ENCODE measurements at places on chromosomes 7 and 10.

- H3K27me3 ChIP-seq: no peaks in the 10 kb centered on the region
- H3K27ac ChIP-seq: peak overlapping the region; percentile 83
- peaks cover 18% of the 10 kb centered on the region for H3K4me1 ChIP-seq
- peak overlapping the region; percentile 81 for H3K4me3 ChIP-seq
Measured at GRCh38 chr10:21532694-21533466, 1.2 kb upstream of the MLLT10 start.

- H3K27me3 ChIP-seq: no peaks in the 10 kb centered on the region
- DNase-seq: no peak
- H3K4me3 ChIP-seq: no peak overlapping the region
- H3K27ac ChIP-seq: no peak overlapping the region
Measured at GRCh38 chr7:117683430-117684175, 189.6 kb downstream of the CTTNBP2 start.

DNA sequence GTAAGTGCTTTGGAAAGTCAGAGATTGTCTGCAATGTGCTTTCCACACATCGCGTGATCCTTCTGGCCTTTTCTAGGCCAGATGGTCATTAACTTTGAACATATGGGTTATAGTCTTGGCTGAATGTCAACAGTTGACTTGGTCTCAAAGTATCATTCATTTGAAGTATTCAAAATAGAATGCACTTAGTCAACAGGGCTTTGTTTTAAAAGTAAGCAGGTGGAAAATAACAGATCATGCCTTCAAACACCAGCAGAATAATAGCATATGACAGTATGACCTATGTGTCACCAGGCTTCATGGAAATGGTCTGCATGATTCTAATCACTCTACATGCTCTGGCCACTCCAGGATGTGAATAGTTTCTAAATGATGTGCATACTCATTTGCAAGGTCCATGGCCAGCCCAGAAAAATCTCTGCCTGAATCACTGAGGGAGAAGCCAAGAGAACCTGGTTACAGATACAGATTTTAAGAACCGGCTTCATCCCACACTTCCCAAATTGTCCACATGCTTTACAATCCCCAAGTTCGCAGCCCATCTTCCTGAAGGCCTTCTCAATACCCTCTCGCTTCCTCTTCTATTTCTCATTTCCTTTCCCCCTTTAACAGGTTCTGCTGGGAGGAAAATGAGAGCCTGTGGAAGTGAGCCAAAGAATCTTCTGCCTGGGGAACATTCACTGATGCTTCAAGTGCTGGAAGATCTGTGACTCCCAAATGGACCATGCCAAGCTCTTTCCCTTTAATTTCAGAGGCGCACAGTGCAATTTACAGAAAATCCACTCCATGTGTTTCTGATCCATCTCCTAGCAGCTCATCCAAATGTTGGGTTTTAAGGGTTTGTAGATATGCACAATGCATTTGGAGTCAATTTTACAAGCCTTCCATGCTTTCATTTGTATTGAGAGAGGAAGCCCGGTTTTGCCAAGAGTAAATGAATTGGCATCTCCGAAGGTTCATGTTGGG lies 122.8 kb upstream of the GDF10 start:
- H3K4me3 ChIP-seq: no peak overlapping the region
- H3K27ac ChIP-seq: no peak overlapping the region
- no peaks in the 10 kb centered on the region for H3K36me3 ChIP-seq
- H3K27me3 ChIP-seq: no peaks in the 10 kb centered on the region
- no peak for DNase-seq

DNA sequence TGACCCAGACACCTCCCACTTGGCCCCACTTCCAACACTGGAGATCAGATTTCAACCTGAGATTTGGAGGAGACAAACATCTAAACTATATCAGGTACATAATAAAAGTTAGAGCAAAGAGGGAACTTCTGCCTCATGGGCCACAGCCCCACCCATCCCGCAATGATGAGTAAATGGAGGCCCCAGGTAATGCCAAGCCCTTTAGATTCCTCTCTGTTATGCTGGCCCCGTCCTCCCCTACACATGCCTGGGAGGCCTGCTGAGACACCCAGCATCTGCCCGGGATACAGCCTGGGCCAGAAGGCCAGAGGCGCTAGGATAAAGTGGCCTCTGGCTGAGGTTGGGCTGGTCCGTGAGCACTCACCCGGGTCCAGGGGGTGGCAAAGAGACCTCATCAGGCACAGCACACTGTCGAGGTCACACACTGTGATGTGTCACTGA lies 185.5 kb upstream of the SH2B2 start:
- H3K27me3 ChIP-seq: no peaks in the 10 kb centered on the region
- no peaks in the 10 kb centered on the region for H3K4me1 ChIP-seq
- H3K4me3 ChIP-seq: no peak overlapping the region
- H3K27ac ChIP-seq: no peak overlapping the region
- DNase-seq: no peak
- peaks cover 51% of the 10 kb centered on the region for H3K36me3 ChIP-seq

- H3K36me3 ChIP-seq: no peaks in the 10 kb centered on the region
- no peak overlapping the region for H3K27ac ChIP-seq
- peak; percentile 24 for DNase-seq
- peaks cover 9% of the 10 kb centered on the region for H3K4me1 ChIP-seq
- no peak overlapping the region for H3K4me3 ChIP-seq
- H3K27me3 ChIP-seq: no peaks in the 10 kb centered on the region
Measured at GRCh38 chr10:62306663-62307062, 38.0 kb upstream of the RTKN2 start.

DNA sequence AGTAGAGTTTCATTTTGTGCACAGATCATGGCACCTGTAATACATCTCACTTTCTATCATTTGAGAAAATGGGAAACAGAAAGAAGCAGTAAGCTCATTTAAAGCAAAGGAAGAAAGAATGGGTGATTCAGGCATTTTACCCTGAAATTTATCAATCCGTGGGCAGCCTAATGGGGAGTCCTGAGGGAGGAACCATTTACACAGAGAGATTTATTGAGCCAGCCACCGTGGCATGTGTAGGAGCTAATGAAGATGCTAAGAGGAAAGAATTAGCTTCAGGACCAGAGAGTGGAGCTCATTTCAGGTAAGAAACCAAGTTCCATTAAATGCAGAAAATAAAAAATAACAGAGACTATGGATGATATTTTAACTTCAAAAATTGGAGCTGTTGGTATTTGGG lies 443.4 kb upstream of the COBL start:
- H3K36me3 ChIP-seq: no peaks in the 10 kb centered on the region
- H3K4me1 ChIP-seq: no peaks in the 10 kb centered on the region
- H3K27me3 ChIP-seq: no peaks in the 10 kb centered on the region
- H3K4me3 ChIP-seq: no peak overlapping the region
- no peak for DNase-seq
- no peak overlapping the region for H3K27ac ChIP-seq

DNA sequence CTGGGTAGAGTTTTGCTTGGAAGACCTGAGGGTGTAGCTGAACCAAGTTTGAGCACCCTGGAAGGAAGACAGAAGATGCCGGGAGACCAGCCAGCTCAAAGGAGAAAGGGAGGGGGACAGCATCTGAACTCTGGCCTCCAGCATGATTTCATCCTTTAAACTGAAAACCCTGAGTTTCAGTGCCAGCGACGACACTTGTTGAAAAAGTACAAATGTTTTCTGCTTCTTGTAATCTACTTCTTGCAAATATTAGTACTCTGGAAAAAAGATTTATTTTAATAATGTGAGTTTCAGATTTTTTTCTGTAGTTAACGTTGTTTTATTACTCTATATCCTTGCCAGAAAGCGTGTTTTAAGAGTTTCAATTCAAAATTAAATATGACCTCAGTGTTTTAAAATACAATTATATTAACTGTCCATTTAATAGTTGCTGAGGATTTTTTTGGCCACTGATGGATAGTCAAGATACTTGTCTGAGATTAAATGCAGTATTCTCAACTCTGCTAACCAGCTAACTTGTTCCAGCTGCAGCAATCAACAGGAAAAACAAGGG lies 227.7 kb downstream of the MGMT start:
- no peak for DNase-seq
- no peak overlapping the region for H3K27ac ChIP-seq
- no peaks in the 10 kb centered on the region for H3K36me3 ChIP-seq
- no peak overlapping the region for H3K4me3 ChIP-seq
- no peaks in the 10 kb centered on the region for H3K4me1 ChIP-seq

DNA sequence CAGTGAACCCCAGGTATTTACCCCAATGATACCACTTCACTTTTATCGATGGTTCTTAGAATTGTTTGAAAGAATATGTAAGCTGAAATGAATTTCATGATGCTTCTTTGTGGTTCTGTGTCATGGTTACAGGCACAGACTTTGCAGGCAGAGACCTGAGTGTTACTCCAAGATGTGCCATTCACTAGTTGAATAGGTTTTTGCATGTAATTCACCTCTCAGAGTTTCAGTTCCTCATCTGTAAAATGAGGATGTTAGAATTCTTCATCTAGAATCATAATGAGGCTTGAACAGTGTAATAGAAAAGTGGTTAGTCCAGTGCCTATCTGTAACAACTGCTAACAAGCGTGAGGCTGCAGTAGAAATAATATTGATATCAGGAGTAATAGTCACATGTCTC lies 54.6 kb downstream of the VSTM2A start:
- no peaks in the 10 kb centered on the region for H3K4me1 ChIP-seq
- no peak for DNase-seq
- H3K27me3 ChIP-seq: no peaks in the 10 kb centered on the region
- H3K27ac ChIP-seq: no peak overlapping the region

DNA sequence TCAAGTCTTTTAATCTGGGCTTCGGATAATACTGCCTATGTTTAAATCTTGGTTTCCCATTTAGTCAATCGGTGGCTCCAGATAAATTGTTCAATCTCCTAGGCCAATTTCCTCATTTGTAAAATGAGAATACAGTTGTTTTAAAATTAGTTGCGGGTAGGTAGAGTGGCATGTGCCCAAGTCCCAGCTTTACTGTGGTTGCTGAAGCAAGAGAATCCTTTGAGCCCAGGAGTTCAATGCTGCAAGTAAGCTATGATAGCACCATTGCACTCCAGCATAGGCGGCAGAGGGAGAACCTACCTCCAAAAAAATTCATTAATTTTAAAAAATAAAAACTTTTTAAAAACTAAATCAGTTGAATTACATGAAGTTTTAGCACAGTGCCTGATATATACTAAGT lies 7.3 kb downstream of the RNF216 start:
- H3K4me1 ChIP-seq: peaks cover 31% of the 10 kb centered on the region
- no peaks in the 10 kb centered on the region for H3K27me3 ChIP-seq
- no peak for DNase-seq

DNA sequence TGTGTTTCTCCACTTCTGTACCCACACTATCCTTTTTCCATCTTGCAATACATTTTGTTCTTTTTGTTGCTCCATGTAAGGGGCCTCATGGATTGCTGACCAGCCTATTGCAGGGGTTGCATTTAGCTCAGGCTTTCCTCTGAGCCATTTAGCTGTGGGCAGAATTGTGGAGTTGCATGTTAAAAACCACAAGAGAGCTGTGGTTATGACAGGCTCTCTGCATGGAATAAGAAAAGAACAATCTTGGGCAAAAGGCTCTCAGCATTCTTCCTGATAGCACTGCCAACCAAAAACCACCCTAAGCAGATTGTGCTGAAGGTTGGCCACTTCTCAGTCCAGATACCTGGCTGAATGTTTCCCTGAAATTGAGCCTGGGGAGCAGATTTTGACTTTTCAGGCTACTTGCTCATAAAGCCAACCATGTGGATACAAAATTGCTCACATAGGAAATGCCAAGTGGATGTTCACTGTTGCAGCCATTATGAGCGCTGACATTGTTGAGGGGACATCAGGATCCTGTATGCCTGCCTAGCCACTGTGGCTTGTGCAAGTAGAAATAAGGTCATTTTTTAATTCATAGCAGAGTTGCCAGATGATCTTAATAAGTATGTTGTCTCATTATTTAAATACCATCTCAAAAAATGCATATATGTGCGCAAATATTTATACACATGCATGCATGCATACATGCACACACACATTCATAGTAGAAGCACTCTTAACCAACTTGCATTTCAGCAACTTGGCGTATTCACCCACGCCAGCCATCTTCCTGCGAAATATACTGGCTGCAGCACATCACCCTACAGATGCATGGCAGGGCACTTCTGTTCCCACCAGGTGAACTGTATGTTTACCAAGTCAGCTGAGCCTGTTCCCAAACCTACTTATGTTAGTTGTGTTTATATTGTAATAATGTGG lies 695.4 kb downstream of the LRMDA start:
- no peak overlapping the region for H3K4me3 ChIP-seq
- H3K36me3 ChIP-seq: no peaks in the 10 kb centered on the region
- no peak overlapping the region for H3K27ac ChIP-seq
- no peaks in the 10 kb centered on the region for H3K4me1 ChIP-seq

- DNase-seq: no peak
- H3K27me3 ChIP-seq: peaks cover 3% of the 10 kb centered on the region
- H3K4me1 ChIP-seq: peaks cover 7% of the 10 kb centered on the region
- H3K36me3 ChIP-seq: no peaks in the 10 kb centered on the region
- H3K4me3 ChIP-seq: peak overlapping the region; percentile 42
Measured at GRCh38 chr10:87660484-87661133, 931 bp downstream of the PAPSS2 start.

- no peak for DNase-seq
- no peaks in the 10 kb centered on the region for H3K4me1 ChIP-seq
- no peak overlapping the region for H3K4me3 ChIP-seq
- H3K27ac ChIP-seq: no peak overlapping the region
- no peaks in the 10 kb centered on the region for H3K36me3 ChIP-seq
Measured at GRCh38 chr7:113763226-113763625, 155.6 kb downstream of the PPP1R3A start.

GRCh38 chr10:27644307-27644939 lies 101.2 kb downstream of the MKX start:
- no peaks in the 10 kb centered on the region for H3K4me1 ChIP-seq
- H3K27ac ChIP-seq: no peak overlapping the region
- DNase-seq: no peak
- no peaks in the 10 kb centered on the region for H3K27me3 ChIP-seq
- no peak overlapping the region for H3K4me3 ChIP-seq

- no peak overlapping the region for H3K4me3 ChIP-seq
- H3K4me1 ChIP-seq: no peaks in the 10 kb centered on the region
- H3K36me3 ChIP-seq: no peaks in the 10 kb centered on the region
- H3K27ac ChIP-seq: no peak overlapping the region
Measured at GRCh38 chr10:96402417-96403305, 43.9 kb upstream of the OPALIN start.

DNA sequence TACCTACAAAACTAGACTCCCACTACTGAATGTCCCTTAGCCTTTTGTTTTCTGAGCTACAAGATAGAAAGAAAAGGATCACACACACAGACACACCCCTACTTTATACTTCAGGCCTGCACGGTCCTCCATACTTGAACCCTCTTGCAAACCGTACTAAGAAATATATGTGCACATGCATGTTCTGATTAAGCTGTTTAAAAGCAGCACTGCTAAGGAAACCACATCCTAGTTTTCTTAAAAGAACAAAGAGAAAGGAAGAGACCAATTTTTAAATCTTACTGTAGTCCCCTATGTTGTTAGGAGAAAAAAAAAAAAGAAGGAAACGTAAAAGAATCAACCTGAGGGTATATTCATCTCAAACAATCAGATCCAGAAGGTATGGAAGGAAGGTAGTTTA lies 501.2 kb downstream of the PARD3 start:
- H3K27ac ChIP-seq: no peak overlapping the region
- H3K4me1 ChIP-seq: no peaks in the 10 kb centered on the region
- no peak overlapping the region for H3K4me3 ChIP-seq
